ENCODE measurements at places on chromosomes 12 and 14.

DNA sequence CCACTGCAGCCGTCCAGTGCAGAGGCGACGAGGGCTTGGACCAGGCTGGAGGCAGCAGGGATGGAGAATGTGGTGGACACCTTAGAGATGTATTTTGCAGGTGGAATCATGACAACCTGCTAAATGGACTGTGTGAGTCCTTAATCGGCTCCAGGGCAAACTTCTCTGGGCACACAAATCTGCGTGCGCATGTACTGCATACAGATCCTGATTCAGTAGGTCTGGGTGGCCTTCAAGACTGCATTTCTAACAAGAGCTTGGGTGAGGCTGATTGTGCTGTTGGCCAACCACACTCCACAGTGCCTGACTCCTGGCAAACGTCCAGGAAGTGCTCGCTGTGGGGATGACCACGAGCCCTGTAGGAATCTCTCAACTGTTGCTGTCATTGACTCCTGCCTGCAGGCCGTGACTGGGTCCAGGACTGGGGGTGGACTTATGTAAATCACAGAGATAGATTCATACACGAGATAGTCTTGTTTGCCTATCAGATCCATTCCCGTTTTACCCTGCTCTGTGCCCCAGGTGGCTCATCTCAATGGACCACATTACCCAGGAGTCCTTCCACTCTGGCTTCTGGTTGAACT, 27.2 kb downstream of the JDP2 start:
- no peak for DNase-seq

DNA sequence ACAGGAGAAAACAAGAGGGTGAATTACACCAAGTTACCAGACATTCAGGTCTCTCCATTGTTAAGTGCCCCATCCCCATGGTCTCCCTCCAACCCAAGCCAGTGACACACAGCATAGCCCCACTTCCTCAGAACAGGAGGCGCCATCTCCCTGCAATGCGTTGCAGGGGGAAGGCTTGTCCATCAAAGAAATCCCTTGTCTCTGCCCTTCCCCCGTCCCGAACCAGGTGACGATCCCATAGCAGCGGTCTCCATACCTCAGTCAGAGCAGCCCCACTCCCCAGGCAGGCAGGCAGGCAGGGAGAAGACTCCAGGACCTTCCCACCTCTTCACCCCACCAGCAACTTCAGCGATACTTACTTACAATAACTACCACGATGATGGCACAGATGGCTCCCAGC, 5.9 kb downstream of the VAMP1 start:
- no peak for DNase-seq

- no peak for DNase-seq
Observed at GRCh38 chr12:132559652-132560363, 50.6 kb downstream of the LRCOL1 start.

DNA sequence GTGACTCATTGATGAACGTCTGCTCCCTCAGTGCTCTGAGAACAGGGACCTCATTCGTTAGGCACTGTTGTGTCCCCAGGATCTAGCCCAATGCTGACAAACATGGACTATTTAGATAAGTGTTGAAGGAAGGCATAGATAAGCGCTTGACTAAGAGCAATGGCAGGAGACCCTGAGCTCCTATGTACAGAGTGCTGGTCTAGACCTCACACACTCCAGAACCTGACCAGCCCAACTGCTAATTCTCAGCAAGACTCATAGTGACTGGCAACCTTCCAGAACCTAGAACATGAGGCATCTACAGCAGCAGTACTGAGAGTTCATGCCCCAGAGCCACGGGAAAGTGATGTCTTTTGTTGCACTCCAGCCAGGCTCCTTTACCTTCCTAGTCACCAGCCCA, 69.2 kb downstream of the CRACR2A start:
- no peak for DNase-seq

DNA sequence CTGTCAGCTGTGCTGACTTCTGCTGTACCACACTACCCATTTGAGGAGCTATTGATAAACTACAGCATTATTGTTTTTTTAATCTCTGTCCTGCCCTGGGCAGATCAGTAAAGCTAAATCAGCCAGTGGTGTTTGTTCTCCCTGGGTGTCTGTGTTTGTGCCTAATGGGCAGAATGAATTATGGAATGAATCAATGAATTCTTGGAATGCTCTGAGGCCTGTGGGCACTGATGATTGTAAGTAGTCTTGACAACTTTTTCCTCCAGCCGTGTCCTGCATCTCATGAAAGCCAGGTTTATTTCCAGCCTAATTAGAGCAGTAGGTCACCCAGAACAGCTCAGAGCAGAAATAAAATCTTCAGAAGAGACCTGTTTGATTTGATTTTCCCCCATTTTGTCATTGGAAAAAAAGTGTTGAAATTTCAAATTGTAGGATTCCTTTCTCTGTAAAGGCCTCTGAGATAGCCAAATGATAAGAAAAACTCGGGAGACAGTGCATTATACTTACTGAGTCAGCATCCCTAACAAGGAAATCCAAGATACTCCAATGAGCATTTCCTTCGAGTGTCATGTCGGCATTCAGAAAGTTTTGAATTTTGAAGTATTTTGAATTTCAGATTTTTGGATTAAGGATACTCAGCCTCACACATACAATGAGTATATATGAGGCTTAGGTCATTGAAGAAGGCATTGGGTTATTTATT, 19.4 kb upstream of the EVL start:
- no peak for DNase-seq

DNA sequence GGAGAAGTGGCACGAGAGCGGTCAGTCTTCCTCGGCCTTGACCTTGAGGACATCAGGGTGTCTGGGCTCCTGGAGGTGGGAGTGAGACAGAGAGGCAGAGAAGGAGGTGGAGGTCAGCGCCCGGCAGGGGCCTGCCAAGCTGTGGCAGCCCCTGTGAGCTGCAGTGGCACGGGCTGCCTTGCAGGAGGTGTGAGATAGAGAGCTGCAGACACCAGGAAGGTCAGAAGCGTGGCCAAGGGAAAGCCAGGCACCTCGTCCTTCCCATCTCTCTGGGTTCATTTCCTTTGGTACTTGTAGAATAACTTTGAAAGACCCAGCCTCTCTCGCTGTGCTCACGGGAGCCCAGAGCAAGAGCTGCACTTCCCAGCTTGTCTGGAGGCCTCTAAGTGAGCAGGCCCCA, 98.1 kb downstream of the TSPAN9 start:
- DNase-seq, result no peak

DNA sequence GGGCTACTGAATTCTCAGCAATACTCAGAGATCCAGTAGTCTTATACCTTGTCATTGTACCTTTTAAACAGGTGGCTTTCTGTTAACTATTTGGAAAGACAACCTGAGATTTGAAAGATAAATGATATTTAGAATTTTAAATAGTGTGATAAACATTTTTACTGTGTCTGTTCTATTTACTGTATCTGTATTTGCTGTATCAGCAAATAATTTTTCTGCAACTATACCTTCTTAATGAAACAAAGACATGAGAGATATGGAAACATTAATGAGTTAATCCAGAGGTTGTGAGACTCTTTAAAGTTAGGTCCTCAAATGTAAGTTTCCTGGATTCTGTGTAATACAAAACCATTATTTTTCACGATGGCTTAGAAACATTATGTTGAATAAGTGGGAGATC, 249.6 kb downstream of the CCDC59 start:
- DNase-seq, result no peak

DNA sequence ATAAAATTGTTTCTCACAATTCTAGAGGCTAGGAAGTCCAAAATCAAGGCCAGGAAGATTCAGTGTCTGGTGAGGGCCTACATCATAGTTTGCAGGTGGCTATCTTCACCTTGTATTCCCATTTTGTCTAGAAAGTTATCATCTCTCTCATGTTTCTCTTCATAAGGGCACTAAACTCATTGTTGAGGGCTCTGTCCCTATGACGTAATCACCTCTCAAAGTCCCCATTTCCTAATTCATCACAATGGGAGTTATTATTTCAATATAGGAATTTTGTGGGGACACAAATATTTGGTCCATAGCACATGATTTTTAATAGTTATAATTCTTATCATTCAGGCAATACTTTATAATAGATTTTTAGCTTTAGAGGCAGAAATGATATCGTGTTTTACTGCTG, 1509.2 kb upstream of the SEL1L start:
- no peak for DNase-seq

DNA sequence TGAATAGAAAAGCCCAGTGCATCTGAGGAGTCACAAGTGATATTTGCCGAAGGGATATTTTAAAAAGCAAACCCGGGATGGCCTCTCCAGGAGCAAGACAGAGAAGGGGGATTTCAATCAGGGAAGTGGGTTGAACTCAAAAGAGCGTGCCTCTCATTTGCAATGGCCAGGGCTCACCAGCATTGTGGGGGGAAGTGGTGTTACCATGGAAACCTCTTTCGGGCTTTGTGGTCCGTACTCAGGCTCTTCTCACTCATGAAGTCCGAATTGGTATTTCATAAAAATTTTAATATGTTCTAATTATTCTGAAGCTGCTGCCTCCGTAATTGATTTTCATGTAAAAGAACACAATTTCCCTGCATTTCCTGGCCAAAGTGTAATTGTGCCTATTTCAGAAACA, 79.8 kb downstream of the SLC15A4 start:
- DNase-seq, result no peak
